Hematopoietic multipotent progenitor cell treated with erythropoietin and hydrocortisone succinate and interleukin-3 and kit ligand, for 8 days (in vitro differentiated cells): ENCODE measurements at places on chromosomes 5 and 9.
A peak's percentile ranks its signal among the peaks of the same experiment; 100 is the strongest.

DNA sequence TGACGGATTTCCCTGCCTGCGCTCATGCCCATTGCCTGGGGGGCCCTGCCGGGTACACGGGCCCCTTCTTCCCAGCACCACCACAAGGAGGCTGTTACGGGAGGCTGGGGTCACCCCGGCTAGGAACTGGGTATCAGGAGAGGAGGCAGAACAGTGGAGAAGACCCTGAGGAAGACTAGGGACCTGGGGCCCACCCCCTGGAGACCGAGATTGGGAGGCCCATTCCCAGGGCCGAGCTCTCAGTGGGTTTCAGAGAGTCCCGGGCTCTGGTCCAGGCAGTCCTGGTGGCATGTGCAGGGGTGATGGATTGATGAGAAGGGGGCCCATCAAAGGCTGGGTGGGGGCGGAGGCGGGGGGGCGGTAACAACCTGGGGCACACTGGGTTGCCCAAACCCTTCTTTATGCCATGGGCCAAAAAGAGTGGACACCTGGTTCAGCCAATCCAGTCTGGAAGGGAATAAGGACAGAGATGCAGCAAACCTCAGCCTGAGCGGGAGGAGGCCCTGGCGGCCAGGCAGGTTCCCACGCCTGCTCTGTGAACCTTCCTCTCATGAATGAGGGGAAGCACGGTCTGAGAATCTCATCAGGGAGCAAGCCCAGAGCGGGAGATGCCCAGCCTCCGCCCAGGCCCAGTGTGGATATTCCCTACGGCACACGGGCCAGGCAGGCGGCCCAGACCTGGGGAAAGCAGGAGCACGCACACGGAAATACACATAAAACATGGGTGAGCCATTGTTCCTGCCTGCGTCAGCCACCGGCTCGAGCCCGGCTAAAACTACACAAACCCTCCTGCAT, 785 bp upstream of the P4HA2 start:
- DNase-seq = no peak

- DNase-seq = no peak
Measured at GRCh38 chr9:124038790-124039633, 27.4 kb downstream of the LHX2 start.

DNA sequence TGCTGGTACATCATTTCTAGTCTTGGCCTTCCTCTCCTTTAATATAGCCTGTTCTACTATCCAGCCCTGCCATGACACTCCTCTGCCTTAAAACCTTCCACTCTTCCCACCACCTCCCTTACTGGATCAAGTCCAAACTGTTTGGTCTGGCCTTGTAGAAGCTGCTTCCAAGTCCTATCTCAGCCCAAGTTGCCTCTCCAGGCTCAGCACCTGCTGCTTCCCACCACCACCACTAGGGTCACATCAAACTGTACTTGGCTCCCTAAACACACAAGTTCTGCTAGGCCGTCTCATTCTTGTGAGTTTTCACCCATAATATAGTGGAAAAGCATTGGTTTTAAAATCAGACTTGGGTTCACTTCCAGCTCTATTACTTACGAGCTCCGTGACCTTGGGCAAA, 1.4 kb downstream of the NDUFA8 start:
- DNase-seq = peak; percentile 89

- DNase-seq = no peak
Measured at GRCh38 chr9:134335061-134335460, 8.8 kb downstream of the RXRA start.

DNA sequence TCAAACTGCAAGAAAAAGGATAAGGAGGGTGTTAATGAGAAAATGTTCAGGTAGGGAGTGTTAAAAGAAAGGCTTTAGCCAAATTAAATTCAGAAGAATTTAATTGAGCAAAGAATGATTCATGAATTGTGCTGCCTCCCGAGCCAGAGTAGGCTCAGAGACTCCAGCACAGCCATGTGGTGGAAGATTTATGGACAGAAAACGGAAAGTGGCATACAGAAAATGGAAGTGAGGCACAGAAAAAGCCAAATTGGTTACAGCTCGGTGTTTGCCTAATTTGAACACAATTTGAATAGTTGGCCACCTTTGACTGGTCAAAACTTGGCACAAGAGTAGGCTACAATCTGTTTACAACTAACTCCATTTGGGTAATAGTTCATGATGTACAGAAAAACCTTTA, 9.6 kb upstream of the SLC30A5 start:
- DNase-seq = no peak

GRCh38 chr5:171969288-171969880, 37.1 kb downstream of the FBXW11 start:
- DNase-seq = no peak

- no peak for DNase-seq
Measured at GRCh38 chr9:90720621-90721265, 78.1 kb upstream of the DIRAS2 start.

DNA sequence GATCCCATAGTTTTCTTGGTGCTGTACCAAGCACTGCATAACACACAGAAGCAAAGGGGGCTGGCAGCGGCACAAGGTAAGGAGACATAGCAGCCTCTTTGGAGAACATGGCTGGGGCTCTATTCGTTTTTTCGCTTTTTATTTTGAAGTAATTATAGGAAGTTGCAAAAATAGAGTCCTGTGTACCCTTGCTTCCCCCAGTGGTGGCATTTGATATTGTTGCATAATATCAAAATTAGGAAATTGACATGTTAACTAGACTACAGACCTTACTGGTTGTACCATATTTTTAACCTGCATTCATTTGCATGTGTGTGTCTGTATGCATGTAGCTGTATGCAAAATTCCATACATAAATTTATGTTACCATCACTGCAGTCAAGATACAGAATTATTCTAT, 6.6 kb upstream of the UBQLN1 start:
- DNase-seq = peak; percentile 29
